ENCODE measurements at places on chromosomes 7 and 10.

DNA sequence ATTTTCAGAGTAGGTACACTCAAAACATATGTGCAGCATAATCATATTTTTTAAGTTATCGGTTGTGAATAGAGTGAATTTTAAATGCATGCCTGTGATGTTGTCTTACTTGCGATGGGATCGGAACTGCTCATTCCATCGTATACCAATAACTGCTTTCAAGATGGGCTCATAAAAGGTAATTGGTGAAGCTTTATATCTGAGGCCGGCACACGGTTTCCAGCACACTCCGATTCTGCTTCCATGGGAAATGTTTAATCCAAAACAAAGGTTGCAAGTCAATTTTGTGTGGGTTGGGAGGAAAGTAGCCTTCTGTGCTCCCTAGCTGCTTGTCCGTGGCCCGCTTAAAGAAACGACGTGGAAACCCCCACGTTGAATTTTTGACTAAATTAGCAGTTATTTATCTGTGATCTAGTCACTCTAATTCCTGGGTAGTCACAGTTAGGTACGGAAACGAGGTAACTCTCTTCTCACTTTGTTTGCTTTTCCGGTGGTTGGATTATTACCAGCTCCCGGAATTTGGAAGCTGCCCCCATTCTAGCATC is 10.1 kb upstream of the CELF2 start:
- no peak for DNase-seq

DNA sequence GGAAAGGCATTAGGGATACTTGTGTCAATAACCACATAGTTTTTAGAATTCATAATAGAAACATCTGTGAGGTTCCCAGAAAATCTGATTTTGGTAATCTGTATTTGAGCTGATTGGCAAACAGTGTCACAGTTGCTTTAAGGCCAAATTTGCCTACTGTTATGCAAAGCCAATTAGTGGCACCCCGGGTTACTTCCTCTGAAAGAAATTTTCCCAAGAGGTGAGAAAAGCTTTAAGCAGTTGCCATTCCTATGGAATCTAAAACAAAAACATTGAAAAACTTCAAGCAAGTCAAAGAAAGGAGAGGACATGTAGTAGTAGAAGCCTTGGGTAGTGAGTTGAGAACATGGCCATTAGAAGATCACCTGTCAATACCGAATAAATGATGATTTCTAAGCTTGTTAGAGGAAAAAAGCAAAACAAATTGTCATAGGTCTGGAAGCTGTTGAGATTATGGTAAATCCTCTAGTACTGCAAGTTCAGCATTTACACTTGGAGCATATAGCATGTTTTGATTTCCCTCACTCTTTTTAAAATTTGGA is 176.8 kb downstream of the TWIST1 start:
- no peak for DNase-seq

GRCh38 chr10:126686268-126686667 is 15.8 kb upstream of the C10orf90 start:
- DNase-seq = no peak

DNA sequence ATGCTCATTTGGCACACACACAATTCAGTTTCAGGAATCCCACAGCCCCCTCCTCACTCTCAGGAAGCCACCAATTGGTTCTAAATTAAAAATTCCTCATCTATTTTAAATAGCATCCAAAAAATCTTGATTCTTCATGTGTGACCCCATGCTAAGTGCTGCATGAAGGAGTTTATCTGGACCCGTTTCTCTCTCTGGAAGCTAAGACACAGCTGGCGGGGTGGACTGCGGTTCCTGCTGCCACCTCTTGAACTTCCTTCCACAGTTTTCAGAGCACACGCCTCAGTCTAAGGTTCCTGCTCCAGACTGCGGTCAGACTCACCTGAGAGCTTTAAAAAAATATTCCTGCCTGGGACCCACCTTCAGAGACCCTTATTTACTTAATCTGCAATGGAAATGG is 34.5 kb downstream of the LYZL1 start:
- DNase-seq = no peak

DNA sequence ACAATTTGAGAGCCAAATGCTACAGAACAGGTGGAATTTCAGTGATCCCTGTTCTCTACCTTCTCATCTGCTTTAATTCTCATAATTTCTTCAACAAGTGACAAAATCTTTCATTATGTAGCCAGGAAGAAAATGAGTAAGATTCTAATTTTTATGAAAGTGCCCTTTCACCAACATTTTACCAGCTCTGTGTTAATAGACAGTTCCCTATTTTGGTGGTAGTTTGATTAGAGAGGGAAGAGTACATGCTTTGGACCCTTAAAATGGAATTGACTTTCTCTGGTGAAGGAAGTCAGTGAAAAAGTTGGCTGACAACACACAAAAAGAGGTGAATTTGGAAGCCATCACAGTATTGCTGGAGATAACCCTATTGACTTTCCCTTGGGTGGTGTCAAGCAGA is 61.7 kb downstream of the CACNB2 start:
- DNase-seq = no peak

GRCh38 chr10:1152386-1153250 is 96.4 kb downstream of the WDR37 start:
- no peak for DNase-seq

- DNase-seq = no peak
Measured at GRCh38 chr10:102759497-102760210, 15.9 kb downstream of the WBP1L start.

- DNase-seq = no peak
Measured at GRCh38 chr7:78777829-78778228, 675.6 kb downstream of the MAGI2 start.

DNA sequence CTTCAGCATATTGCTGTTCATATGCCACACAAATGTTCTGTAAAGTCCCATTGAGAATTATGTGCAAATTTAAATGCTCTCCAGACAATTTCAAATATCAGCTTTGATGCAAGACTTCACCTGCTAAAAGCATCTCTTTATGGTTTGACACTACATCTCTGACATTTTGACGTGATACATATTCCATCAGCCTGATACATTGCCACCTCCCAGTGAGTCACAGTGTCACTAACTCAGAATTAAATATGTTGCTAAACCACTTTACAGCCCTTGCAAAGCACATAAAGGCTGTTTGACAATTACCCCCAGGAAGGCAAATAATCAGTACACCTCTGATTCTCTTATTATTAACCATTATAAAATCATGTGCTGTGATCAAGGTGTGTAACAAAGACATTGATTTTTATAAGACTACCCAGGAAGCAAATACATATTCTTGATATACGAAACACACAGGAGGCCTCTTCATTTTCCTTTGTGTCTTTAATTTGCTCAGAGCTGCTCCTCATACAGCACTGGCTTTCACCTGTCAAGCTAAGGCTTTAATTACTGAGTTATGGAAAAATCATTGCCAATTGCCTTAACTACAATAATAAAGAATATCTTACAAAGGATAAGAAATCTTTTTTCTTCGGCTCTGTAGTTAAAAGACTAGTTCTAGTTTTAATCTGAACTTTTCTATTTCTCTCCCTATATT is 547.5 kb upstream of the C7orf33 start:
- peak; percentile 95 for DNase-seq

- no peak for DNase-seq
Measured at GRCh38 chr7:13050703-13051102, 363.3 kb downstream of the ARL4A start.

- DNase-seq = no peak
Measured at GRCh38 chr7:156257904-156258303, 382.7 kb upstream of the RNF32 start.

DNA sequence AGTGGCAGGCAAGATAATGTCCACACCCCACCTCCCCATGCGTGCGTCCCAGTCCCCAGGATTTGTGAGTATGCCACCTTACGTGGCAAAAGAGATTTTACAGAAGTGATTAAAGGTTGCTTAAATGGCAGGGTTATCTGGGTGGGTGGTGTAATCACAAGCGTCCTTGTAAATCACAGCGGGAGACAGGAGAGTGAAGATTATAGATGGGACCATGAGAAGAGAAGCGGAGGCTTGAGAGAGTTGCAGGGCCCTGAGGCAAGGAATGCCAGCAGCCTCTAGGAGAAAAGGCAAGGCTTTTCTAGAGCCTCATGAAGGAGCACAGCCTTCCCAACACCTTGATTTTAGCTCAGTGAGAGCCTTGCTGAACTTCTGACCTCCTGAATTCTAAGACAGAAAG is 10.2 kb downstream of the ZRANB1 start:
- no peak for DNase-seq
